ENCODE measurements at places on chromosomes 12 and 14.
A peak's percentile ranks its signal among the peaks of the same experiment; 100 is the strongest.

- no peak for DNase-seq
Observed at GRCh38 chr12:106308121-106308520, 5.6 kb downstream of the TCP11L2 start.

- DNase-seq = no peak
Observed at GRCh38 chr14:90319173-90319572, 12.6 kb downstream of the NRDE2 start.

- no peak for DNase-seq
Observed at GRCh38 chr14:74941676-74942097, 13.7 kb downstream of the PGF start.

DNA sequence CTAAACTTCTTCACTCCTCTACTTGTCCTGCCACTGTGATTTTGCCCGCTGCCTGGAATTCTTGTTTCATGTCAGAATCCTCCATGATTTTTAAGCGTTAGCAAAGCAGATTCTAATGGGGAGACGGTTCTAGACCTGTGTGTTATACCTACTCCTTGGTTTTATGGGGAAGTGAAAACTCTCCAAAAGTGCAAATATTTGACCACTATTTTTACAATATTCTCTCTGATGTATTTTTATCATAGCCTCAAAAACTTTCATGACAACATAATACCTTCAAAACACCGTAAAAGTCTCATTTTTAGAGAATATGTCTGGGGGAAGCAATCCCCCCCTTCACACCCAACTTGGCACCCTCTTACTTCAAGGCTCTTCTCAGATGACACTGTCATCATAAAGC is 12.9 kb upstream of the KRAS start:
- no peak for DNase-seq

DNA sequence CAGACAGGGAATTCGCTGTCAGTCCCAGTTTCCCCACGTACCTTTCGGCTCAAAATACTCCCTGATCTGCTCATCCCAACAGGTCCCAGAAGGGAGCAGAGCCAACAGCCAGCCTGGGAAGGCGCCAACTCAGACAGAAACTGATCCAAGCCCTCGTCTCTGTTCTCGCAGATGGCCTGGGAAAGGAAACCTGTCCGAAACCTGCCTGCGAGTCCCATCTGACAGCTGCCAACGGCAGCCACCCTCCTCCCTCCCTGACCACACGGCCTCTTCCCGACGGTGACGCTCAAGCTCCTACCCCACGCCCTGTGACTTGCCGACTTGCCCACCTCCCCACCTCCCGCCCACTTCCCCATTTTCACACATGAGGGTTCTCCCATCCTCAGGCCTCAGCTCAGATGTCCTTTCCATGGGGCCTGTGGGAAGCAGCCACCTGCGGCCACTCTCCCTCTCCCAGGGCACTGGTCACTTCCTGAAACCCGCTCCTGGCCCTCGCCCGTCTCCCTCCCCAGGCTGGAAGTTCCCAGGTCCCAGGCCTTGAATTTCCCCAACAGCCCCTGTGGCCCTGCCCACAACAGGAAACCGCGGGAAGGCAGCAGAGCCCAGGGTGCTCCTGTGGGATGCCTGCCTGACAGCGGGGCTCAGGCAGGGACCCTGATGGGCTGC is 60.9 kb upstream of the FBRSL1 start:
- no peak for DNase-seq

GRCh38 chr14:100824091-100824551 is 1.8 kb upstream of the MEG3 start:
- DNase-seq = no peak

GRCh38 chr12:80059102-80059501 is 40.2 kb upstream of the OTOGL start:
- no peak for DNase-seq

GRCh38 chr14:85468816-85469215 is 61.1 kb upstream of the FLRT2 start:
- no peak for DNase-seq

DNA sequence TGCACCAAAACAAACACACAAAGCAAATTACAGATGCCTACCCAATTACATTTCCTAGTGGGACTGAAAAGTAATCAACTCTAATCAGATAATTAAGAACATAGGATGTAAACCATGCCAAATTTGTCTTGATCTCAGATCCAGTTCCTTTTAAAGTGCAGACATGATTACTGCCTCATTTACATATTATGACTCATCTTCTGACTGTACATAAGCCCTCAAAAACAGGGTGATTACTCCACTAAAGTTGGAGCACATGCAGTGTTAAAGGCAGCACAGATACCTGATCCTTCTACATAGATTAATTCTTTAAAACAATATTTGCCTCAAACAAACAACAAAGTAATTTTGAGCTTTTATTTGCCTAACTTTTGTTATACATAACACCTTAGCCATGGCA is 337.2 kb downstream of the RPS29 start:
- no peak for DNase-seq

GRCh38 chr12:51895378-51896135 is 7.7 kb downstream of the ANKRD33 start:
- no peak for DNase-seq

GRCh38 chr12:114866331-114866730 is 182.4 kb upstream of the TBX3 start:
- no peak for DNase-seq

GRCh38 chr12:130989391-130989790 is 35.7 kb downstream of the ADGRD1 start:
- DNase-seq = no peak

DNA sequence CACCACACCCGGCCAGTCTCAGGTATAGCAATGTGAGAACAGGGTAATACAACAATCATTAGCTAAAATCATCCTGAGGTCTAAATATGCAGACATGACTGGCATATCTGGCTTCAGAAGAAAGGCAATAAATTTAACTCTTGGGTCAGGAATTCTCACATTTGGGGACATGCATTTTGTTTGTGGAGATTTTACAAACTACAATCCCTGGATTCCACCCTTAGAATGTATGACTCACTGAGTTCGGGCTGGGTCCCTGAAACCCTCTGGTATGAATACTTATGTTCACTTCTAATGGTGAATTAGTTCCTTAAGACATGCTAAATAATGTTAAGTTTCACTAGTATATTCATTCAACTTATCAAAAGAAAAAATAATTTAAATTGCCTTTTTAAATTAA is 98.9 kb upstream of the HMGA2 start:
- no peak for DNase-seq

- DNase-seq = no peak
Observed at GRCh38 chr14:74829251-74829650, 46.7 kb downstream of the PROX2 start.

GRCh38 chr14:51283402-51284085 is 43.5 kb downstream of the TMX1 start:
- peak; percentile 70 for DNase-seq

DNA sequence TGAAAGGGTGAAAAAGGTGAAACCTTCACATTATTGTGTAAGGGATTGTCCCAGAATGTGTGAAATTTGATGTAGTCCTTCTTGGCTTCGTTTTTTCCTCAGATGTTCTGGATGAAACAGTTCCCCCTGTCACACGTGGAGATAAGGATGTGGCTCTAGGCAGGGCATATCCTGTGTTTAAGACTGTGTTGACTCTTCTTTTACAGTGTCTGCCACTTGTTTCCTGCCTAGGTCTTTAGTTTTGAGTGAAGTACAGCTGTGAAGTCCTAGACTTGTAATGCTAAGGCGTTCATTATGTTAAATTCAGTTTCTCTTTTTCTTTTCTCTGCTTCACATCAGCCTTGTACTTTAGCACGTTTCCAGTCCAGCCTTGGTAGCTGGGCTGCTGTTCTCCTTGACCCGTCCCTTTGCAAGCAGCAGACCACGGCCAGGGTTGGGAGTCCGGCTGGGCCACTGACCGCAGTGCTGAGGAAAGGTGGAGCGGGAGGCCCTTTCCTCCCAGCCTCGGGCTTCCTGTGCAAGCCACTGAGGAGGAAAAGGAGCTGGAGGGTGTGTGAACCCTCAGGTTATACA is 59.1 kb downstream of the RASSF3 start:
- DNase-seq = no peak

GRCh38 chr12:81255947-81256346 is 178.1 kb downstream of the ACSS3 start:
- no peak for DNase-seq

DNA sequence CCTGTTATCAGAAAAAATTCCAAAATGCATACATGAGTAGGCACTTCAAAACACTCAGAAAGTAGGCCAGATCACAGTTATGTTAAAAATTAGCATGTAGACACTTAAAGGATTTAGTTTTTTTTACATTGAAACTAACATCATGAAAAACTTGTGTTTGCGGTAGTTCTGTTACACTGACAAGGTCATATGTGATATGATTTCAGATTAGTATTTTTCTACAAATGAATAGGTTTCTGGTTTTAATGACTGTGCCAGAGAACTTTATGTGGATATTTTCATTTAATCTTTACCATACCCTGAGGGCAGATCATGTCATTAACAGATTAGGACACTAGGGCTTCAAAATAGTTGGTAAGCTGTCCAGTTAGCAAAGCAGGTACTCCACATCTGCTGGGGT is 20.7 kb downstream of the YARS2 start:
- DNase-seq = no peak

DNA sequence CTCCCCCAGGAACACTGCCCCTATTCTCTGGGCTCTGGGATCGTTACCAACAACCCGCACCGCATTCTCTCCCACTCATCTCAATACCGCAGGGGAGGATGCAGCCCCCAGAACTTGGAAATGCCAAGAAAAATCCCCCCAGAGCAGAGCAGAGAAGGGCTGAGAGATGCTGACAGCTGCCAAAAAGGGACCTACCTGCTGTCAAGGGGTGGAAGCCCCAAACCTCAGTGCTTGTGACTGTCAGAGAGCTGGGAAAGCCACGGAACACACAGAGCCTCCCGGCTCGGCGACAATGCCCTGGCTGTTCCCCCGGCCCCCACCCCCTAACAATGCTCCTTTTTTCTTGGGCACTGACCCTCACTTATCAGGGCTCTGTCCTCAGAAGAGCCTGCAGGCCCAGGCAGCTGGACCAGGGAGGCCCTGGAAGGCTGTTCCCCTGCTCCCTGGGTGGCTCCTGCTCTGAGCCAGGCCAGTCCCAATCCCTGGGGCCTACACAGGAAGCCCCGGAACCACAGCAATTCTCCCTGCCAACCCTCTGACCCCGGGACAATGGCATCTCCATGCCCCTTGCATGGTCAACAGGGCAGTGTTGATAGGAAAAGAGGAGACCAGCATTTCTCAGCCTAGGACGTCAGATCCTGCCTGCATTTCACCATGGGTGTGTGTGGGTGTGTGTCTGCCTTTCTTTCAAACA is 78.9 kb downstream of the ITPK1 start:
- no peak for DNase-seq

- no peak for DNase-seq
Observed at GRCh38 chr12:30925607-30926242, 823 bp upstream of the TSPAN11 start.

- no peak for DNase-seq
Observed at GRCh38 chr14:89952576-89952975, 2.0 kb downstream of the EFCAB11 start.

- DNase-seq = no peak
Observed at GRCh38 chr12:132012919-132013568, 63.3 kb downstream of the EP400 start.

GRCh38 chr12:66320996-66321395 is 18.7 kb downstream of the HELB start:
- no peak for DNase-seq

DNA sequence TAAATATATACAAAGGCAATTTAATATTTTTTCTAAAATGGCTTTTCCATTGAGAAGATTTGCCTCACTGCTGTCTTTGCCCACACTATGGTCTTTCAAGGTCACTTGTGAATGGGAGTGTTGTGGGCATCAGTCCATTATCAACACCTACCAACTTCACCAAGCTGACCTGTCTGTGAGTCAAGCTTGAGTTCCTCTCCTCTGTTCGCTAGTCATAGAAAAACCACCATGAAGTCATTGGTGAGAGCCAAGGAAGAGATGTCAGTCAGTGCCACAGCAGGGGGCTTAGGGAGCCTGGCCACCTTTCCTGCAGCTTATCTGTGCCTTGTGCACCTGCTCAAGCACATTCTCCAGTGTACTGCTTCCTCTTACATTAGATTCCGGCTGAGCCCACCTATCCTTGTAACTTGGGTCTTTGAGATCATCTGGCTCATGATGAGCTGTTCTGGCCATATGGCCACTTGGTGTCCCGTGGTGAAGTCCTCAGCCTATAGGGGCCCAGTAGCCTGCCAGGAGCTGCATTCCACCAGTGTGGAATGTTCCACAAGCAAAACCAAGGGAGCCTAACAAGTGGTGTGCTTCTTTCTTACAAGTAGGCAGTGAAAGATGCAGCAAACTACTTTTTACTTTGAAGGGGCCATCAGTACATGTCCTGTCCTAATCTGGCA is 80.8 kb upstream of the C12orf71 start:
- no peak for DNase-seq

DNA sequence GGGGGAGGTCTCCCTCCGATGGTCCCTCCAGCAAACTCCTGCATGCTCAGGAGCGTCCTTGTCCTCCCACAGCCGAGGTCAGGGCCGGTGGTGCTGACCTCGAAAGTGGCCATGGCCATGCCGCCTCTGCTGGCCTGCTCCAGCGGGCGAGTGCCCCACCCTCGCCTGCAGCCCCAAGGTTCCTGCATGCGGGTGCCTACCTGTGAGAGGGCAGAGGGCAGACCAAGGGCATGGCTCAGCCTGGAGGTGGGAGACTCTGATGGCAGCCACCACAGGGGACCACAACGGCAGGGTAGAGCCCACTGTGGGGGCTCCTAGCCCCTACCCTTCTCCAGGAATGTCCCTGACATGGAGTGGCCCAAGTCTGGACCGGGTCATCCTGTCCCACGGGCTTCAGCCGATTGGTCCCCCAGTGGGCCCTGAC is 38.1 kb upstream of the PPP1R13B start:
- no peak for DNase-seq

- no peak for DNase-seq
Observed at GRCh38 chr14:40413136-40413535, 980.9 kb upstream of the FBXO33 start.

GRCh38 chr12:2710701-2711100 is 84.1 kb upstream of the FKBP4 start:
- DNase-seq = no peak

DNA sequence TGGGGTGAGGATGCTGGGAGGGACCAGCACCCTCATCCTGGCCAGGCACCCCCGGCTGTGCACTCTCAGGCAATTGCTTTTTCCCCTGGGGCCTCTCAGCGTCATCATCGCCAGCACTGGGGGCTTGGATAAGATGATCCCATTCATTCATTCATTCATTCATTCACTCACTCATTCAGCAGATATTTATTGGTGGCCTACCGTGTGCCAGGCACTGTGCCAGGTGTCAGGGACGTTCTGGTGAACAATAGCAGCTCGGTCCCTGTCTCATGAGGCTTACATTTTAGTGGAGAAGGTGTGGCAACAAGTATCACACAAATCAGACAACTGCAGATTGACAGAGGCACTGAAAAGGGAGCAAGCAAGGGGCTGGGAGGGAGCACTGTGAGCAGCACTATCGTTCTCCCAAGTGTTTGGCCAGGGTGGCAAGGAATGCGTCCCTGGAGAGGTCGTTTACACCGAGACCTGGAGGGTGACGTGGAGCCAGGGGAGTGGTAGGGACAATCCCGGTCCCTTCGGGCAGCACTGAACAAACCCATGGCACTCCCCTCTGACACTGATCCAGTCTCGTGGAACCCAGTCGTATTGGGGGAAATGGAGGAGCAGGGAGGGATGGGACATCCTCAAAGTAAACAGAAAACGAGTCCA is 124.1 kb downstream of the PAPOLA start:
- DNase-seq = no peak
